AG10803 (cell line): ENCODE measurements at places on chromosomes 4 and X.
A peak's percentile ranks its signal among the peaks of the same experiment; 100 is the strongest.

DNA sequence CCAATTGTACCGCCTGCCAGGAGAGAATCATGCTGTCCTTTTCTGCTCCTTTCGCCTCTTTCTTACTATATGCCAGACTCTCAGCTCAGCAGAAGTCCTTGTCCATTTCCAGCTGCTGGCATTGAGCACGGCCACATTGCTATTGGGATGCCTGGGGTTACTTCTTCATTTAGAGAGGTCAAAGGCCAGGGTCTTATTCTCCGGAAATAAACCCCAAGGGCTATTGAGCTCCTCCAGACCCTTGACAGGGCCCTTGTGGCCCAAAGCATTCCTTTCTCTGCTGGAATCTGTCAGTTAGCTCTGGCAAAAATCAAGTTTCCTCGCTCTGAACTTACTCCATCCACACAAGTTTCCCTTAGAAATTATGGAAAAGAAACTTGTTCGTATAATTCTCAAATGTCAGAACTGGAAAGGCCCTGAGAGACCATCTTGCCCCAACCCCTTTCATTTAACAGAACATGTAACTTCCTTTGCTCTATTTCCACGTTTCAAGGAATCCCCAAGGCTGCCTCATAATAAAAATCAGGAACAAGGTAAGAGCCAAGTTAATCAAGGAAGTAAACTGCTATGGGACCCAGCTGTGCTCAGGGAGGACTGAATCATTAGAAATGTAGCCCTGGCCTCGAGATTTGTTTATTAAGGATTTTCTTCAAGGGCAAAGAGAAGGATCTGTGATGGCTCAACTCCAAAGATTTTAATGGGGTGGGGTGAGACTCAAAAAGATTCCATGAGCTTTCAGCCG lies 11.8 kb downstream of the AKAP4 start:
- DNase-seq, result no peak

GRCh38 chr4:7822877-7823276 lies 116.8 kb downstream of the AFAP1 start:
- peak; percentile 51 for DNase-seq

DNA sequence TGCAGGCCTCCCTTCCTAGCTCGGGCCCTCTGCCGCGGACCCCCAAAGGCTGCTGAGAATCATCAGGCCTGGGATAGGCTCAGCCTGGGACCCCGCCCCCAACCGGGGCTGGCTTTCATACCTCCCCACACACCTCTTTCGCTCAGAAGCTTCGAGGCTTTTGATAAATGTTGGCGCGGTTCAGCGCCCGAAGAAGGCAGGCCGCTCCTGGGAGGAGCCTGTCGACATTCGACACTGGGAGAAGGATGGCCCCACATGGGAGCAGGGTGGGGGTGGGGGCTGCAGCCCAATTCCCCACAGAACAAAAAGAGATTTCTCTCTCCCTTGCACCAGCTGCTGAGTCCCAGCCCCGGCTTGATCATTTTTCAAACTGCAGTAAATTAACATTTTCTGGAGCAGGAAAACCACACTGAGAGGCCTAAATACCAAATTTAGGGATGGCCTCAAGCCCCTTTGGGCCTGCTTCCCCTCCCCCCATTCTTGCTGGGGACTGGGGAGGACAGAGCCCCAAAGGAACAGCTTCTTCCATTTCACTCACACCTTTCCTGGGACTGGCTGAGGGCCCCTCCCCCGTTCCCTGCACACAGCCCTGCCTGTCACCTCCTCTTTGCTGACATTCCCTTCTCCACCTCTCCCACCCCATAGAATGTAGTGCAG lies 112.9 kb upstream of the PJA1 start:
- no peak for DNase-seq

- DNase-seq, result no peak
These were observed 103.6 kb upstream of the TEX13D start for GRCh38 chrX:124228849-124229248.

DNA sequence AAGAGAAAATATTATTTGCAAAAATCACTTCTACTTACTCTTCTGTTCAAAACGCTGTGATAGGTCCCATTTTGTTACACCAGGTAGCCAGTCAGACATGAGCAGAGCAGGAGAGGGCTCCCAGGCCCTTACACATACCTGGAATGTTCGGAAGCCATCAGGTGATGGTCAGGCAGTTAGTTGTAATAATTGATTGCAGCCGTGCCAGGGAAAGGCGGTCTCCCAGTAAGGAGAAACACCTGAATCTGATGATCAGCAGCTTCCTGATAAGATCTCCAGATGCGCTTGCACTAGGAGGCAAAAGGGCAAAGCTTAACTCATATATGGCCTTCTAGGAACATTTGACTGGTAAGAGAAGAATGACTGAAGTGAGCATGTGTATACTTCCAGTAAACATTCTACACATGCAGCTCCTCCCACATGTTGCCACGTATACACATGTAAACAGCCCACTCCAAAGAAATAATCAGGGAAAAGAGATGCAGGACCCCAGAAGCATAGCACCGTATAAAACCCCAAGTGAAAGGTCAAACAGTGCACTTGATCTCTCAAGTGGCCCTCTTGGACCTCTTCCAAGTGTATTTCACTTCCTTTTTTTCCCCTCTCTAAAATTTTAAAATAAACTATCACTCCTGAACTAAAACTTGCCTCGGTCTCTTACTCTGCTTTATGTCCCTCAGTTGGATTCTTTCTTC lies 1338.0 kb downstream of the FSTL5 start:
- no peak for DNase-seq

GRCh38 chr4:98558471-98559169 lies 99.8 kb downstream of the TSPAN5 start:
- no peak for DNase-seq

- DNase-seq, result no peak
These were observed 74.4 kb downstream of the SOWAHB start for GRCh38 chr4:76823495-76823894.

DNA sequence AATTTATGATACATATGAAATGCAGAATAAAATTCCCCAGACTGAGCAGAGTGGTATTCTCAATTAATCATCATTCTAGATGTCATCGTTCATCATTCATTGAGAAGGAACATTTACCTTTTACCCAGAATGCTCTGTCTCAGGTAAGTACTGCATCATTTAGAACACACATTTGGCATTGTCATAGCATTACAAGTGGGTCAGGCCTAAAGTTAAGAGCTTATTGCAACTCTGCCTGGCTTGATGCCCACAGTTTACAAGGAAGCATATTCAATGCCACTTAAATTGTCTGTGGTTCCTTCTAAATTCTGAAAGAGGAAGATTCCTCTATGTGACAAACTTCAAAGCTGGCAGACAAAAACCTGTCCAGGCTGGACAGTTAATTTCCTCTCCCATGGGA lies 87.3 kb downstream of the CAMK2D start:
- DNase-seq, result peak; percentile 43

DNA sequence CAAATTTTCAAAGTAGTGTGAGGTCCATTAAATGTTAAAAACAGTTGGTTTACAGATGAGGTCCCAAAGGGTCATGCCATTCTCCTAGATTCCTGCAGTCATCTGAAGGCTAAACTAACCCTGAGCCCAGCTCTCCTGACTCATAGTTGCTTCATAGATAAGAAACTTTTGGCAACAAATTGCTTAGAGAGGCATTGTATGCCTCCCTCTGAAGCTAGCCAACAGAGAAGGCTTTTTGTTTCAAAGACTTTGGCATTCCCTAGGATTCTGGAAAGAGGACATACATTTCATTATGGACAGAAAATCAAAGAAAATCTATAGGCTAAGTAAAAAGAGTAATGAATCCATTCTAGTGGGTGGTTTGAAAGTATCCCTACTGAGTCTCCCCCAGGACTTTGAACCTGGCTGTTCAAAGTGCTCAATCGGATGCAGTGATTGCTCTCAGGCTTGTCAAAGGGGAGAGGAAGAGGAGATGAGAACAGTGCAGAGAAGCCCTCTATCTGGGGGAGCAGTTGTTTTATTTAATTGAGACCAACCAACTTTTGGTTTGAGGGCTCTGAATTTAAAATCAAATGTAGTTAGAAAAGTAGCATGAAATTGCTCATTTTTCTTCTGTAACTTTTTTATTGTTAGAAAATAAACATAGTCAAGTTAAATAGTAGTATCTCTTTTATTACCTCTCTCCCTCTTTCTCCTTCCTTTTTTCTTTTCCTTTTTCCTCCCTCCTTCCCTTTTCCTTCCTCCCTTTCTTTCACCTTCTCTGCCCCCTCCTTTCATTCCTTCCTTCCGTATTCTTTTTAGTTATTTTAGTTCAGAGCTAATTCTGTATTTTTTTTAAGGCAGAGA lies 72.3 kb upstream of the ZNF518B start:
- DNase-seq, result no peak

DNA sequence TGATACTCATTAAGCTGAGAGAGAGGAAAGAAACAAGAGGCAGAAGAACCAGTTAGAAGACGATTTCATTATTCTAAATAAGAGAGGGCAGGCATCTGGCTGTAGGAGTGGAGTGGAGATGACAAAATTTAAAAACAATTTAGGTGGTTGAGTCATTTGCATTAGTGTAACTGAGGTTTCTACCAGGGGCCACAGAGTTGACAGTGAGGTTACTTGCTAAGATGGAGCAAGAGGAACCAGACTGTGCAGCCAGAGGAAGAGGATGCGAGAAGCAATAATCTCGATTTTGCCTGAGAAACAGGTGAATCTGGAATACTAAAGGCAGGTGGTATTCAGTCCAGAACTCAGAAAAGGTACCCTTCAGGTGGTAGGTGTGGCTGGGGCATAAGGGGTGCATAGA lies 491.9 kb downstream of the MID1IP1 start:
- DNase-seq, result no peak

GRCh38 chr4:85807247-85807950 lies 332.4 kb downstream of the ARHGAP24 start:
- DNase-seq, result peak; percentile 88

DNA sequence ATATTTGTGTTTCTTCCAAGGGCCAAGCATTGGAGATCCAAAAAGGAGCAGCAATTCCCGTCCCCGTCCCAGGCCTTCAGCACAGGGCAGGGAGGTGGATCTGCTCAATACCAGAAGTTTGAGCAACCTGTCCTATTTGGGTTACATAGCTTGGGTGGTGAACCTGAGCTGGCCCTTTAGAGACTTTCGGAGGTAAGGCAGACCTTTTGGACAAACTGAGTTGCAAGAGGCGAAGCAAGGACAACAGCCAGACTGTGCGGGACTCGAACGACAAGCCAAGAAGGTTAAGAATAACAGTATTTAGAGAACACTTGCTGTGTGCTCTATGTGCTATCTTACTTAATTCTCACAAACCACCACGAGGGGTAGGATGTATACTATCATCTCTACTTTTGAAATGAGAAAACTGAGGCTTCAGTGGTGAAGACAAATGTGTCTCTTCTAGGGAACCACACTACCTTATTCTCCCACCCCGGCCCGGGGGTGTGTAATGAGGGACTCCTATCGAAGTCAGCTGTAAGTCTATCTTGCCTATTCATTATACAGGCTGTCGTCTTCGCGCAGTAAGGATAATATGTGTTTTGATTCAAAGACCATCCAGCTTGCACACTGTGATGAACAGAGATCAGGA lies 1.3 kb downstream of the NOP14 start:
- no peak for DNase-seq

GRCh38 chr4:111781611-111782010 lies 363.6 kb upstream of the FAM241A start:
- DNase-seq, result no peak

DNA sequence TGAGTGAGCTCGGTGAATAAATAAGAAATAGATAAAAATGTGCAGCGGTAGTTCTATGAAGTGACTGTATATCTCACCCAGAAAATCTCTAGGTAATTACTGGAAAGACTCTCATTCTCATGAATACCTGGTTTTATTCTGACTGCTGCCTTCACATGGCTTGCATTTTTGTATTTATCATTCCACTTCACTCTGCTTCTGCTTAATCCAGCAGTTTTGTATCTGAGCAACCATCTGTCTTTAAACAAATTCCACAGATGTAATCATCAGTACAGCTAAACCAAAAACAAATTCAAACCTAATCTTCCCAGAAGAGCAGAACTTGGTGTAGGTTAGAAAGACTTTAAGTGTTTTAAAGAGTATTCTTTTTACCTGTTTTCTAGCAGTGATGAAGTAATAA lies 11.2 kb upstream of the ALB start:
- no peak for DNase-seq

- DNase-seq, result no peak
These were observed 675.1 kb downstream of the GRXCR1 start for GRCh38 chr4:43567644-43568043.

- no peak for DNase-seq
These were observed 42.9 kb downstream of the WWC2 start for GRCh38 chr4:183141997-183142396.

DNA sequence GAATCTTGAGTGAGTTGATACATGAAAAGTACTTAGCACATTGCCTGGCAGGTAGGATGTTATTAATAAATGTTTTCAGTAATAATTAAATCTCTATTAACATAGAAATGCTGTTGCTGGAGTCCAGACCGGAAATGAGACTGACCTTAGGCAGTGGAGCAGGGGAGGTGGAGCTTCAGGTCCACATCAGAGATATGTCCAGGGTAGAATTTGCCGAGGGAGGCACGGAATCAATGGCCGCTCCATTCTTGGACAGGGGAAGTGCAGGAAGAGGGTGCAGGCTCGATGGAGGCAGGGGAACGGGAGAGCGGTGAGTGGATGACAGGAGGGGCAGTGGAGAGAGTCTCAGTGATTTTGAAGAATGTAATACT lies 107.3 kb downstream of the GATB start:
- DNase-seq, result no peak

DNA sequence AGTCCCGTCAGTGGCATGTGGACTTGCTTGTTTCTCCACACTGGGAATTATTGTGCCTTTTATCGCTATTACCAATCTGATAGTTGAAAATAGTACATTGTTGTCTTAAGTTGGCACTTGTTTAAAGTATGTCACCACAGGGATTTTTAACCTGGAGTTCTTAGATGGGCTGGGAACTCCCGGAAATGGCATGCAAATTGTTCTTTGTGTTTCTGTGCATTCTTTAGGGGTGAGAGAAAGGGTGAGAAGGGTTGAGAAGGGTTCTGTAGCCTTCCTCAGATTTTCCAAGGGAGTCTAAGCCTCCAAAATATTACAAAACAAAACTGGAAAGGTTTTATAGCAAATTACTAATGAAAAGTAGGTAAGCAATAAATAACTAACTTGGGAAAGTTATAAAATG lies 176.9 kb downstream of the ZIC3 start:
- DNase-seq, result no peak

DNA sequence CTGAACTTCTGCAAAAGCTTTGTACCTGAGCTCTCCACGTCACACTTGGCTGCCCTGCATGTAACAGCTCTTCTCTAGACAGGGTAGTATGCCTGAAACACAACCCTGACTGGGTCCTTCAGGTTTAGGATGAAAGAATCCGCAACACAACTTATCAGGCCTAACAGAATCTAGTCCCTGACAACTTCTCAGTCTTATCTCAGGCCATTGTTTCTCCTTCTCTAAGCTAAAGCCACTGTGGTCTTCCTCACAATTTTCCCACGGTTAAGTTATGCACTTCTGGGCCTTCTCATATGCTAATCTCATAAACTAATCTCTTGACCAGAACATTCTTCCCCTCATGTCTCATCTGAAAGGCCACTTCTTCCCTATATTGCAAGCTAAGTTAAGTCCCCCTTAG lies 10.8 kb upstream of the TMPRSS11B start:
- no peak for DNase-seq

DNA sequence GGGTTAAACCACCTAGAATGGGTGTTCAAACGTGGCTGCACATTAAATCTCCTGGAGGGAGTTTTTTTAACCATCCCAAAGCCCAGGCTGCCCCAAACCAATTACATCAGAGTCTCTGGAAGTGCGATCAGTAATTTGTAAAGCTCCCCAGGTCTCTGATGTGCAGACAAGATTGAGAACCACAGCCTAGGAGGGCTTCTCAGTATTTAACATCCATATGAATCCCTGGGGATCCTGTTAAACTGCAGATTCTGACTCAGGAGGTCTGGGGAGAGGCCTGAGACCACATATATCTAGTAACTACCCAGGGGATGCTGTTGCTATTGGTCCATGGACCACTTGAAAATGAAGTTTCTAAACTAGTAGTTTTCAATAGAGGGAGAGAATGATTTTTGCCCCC lies 42.6 kb downstream of the SMPX start:
- DNase-seq, result no peak
